ENCODE measurements at places on chromosomes 13 and 19.

- no peak for DNase-seq
Measured at GRCh38 chr13:95207769-95208366, 93.4 kb downstream of the ABCC4 start.

DNA sequence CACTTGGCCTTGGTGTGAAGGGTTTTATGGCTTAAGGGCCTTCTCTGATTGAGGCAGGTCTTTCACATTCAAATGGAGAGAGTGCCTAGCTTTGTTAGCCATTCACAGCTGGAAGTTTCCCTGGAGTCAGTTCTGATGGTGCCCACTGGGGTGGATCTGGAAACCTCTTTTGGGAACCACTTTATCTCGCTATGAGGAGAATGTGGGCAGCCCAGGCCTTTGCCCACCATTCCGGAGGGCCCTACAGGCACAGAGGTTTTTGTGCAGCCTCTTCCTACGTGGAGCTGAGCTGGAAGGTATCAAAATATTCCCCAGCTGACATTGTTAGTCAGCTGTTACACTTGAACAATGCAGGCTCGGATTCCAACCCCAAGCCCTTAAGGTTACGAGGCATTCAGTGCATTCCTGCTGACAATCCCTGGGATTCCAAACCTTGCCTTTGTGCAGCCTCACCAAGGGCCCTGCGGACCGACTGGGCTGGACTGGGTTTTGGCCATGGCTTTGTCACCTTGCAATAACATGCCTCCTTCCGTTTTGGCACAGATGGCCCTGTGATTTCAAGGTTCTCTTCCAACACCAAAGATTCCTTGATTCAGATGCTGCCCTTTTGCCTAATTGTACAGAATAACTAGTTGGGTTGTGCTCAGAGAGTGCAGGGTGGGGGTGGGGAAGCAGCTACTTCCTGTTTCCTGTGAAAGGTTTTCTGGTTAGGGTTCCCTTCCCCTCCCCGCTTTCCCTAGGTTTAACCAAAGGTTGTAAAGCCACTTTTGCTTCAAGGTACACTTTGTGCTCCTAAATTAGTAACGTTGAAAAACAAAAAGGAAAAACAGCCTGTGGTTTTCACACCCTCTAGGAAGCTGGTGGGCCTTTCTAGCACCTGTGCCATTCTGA, 27.0 kb downstream of the SAE1 start:
- no peak for DNase-seq

DNA sequence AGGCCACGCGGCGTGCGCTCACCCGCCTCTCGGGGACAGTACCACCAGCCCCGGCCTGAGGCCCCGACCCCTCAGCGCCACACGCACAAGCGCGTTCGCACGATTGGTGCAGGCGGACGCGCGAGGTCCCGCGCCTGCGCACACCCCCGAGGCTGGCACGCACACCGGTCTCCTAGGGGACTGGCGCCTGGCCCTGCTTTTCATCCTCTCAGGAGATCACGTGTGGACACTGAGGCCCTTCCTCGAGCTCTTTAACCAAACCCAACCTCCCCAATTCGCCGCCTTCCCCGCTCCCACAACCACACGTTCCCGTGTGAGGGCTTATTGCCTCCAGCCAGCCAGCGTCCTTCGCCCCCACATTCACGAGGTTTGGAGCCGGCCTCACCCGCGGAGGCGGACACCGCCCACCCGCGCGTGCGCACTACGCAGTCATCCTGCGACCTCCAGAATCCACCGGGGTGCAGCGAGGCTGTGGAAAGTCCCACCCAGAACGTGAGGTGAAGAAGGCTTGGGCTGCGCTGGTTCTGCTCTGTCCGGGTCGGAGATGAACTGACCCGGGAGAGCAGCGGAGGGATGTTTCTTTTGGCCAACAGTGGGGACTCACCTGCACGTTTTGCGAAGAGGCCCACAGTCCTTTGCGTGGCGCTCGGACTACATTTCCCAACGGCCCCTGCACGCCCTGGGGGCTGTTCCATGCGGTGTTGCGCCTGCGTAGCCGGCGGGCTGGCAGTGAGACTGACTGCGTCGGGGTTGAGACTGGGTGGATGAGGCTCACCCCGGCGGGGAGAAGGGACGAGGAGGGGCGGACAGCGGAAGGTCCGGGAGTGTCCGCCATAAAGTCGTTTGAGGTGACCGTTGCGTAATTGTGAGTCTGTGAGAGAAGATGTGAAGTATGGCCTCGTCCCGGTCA, 539 bp upstream of the ZNF667 start:
- no peak for DNase-seq

DNA sequence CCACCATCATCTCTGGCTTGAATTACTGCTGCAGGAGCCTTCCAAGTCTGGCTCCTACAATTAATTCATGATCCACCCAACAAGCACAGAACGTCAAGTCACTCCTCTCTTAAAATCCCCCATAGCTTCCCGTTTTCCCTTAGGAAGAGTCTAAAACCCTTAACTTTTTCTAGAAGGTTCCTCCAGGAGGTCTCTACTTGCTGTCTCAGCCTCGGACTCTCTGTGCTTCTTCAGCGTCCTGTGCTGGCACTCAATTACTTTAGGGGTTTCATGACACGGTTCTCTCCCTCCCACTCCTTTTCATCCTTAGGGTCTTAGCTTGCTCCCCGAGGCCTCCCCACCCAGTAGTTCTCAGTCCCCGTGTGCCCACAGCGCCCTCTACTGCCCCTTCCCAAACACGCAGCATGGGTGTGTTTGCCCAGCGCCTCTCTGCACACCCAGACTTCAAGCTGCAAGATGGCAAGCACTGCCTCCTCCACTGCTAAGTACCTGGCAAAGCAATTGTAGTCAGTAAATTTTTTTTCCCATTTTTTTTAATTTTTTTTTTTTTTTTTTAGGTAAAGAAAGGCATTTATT, 25.8 kb upstream of the MAP3K10 start:
- DNase-seq = no peak

DNA sequence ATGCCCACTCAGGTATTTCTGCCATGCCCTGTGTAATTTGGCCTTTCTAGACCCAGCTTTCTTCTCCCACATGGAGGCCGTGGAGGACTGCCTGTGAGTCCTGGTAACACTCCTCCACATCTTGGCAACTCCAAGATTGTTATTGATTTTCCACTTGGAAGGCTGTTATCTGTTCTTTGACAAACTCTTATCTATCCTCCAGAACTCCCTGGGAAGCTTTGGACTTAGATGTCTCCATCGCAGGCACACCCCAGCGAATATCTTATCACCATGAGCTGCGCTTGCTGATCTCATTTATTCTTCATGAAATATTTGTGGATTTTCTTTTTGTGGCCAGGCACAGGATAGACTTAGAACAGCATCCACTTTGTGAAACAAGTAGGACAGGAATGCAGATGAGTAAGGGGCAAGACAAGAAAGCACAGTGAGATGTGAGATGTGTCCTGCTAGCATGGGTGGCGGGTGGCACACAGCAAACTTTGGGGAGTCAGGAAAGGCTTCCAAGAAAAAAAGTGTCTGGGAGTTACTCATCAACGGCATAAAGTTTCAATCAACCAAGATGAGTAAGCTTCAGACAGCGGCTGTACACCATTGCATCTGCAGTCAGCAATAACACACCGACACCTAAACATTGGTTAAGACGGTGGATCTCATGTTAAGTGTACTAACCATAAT, 84.5 kb upstream of the IRS2 start:
- no peak for DNase-seq

DNA sequence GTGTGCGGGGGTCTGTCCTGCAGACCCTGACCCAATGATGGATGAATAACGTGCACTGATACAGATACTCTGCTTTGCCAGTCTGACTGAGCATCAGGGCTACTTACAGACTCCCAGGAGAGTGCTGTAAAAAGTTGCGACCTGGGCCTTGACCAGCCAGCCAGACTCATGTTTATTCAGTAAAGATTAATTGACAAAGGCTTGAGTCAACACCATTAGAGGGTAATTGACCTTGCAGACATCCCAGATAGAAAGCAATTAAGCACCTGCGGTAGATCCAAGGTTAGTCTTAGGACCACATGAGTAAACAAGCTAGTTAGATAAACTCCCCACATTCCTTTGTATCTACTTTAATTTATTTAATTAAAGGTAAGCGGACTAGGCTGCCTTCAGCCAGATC, 10.4 kb downstream of the NUDT19 start:
- DNase-seq = no peak

Measured in vagina (tissue), 2 donors.